Left colon (tissue), 2 donors: ENCODE measurements at places on chromosomes 4 and X. TPM values are rescaled to one million over a fixed set of nuclear protein-coding genes. Genes with fewer than 3 reads are reported as not detected.
A peak's percentile ranks its signal among the peaks of the same experiment; 100 is the strongest.

DNA sequence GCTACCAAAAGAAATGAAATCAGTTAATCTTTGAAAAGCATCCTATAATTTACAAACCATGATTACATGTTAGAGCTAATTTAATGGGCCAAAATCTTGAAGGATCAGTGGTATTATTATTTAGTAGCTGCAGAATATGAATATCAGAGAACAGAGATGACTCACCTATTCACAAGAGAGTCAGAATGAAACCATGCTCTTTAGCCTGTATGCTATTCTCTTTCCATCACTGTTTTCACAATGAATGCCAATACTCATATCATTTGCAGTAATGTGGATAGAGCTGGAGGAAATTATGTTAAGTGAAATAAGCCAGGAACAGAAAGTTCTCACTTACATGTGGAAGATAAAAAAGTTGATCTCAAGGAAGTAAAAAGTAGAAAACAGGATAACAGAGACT, 414.1 kb downstream of the CENPC start:
- DNase-seq, result no peak

DNA sequence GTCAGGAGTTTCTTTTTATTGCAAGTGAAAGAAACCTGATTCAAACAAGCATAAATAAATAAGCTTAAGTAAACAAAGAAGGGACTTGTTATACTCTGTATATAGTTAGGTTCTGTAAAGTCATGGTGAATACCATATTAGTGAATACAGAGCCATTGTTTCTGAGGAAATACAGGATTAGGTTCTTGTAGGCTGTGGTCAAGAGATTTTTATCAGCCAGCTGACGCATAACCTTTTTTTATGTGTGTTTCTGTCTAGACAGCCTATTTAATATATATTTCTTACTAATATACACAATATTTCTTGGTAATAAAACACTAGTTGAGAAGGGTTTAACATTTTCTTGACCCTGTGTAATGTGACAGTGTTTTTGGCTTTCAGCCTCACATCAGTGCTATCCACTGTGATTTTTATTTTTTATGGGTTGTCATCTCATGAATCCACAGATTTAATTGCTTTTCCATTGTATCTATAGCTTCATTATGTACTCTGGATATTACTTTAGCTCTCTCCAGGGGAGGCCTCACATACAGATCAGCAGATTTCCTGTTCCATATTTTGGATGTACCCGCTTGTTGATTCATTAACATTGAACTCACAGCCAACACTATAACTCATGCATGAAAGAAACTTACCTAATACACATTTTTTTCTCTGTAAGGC, 8.0 kb downstream of the HERC3 start:
- DNase-seq, result no peak

Gene UGT2B11
- 0.50 TPM for total RNA-seq

Gene HHIP
- 6.1 TPM for total RNA-seq

Gene ZXDA
- total RNA-seq, result 4.4 TPM

DNA sequence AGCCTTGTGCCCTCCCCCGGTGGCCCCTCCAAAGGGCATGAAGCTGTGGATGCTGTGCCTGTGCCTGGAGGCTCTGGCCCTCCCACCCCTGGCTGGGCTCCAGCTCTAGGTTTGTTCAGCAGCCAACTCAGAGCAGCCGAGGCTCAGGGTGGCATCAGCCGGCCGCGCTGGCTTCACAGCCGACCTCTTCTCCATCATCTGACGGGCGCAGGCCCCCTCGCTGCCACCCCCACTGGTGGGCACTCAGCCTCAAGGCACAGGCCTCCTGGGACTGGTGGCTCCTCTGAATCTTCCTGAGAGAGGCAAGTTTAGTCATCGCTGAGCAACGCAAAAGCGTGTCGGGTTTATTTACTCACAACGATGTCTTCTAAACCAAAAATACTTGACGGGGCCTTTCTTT, 46.0 kb downstream of the PCGF3 start:
- no peak for DNase-seq

Gene TMEM144
- total RNA-seq, result 24.1 TPM

Gene PTPN13
- total RNA-seq, result 4.3 TPM

DNA sequence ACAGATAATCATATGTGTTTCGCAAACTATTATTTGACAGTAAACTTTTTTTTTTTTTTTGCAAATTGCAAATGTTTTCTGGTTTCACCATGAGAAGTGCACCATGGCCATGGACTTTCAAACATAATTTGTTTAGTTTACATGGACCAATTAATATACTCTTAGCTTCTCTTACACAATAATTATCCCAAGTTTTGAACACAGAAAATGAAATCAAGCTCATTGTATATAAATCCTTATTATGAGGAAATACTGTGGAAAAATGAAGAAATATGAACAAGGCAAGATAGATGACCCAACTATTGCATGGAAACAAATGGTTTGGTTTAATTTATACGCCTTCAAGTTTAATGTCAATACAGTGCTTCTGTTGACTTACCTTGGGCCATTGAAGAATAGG, 3.9 kb downstream of the FGF5 start:
- no peak for DNase-seq

- no peak for DNase-seq
Observed at GRCh38 chr4:145451895-145452294, 29.8 kb upstream of the SMAD1 start.

Gene PIR
- 7.9 TPM for total RNA-seq

GRCh38 chr4:185730849-185731608, 81.0 kb downstream of the SORBS2 start:
- no peak for DNase-seq

Gene NDNF
- 14.0 TPM for total RNA-seq

Gene SHROOM2
- 10.1 TPM for total RNA-seq

DNA sequence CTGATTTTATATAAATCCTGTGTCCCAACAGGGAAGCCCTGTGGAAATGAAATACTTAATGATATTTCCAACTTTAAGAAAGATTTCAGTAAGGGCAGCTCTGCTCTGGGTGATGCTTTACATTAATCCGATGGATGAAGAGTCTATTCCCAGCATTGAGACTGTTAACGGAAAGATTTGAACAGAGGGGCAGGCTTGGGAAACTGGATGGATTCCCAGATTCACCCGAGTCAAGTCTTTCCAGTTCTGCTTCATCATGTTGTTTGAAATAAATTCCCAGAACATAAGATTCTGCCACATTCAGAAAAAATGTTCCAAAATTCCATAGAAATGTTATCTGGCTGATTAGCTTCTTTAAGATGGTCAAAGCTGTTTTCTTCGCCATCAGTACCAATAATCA, 246.0 kb downstream of the FBXW7 start:
- DNase-seq, result no peak

DNA sequence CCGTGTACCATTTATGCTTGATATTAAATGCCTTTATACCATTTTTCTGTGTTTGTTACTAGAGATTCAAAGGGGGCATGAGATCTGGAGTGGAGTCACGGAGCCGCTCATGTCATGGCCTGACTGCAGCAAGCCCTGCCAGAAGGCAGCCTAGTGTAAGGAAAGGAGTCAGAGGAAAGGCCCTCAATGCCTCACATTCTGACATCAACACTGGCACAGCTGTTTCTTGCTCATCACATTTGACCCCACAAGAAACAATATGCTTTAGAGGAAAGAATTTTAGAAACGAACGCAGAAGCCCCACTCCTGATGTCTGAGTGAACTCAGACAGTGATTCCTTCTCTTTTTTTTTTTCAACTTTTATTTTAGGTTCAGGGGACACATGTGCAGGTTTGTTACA, 322.4 kb upstream of the CPEB2 start:
- no peak for DNase-seq

DNA sequence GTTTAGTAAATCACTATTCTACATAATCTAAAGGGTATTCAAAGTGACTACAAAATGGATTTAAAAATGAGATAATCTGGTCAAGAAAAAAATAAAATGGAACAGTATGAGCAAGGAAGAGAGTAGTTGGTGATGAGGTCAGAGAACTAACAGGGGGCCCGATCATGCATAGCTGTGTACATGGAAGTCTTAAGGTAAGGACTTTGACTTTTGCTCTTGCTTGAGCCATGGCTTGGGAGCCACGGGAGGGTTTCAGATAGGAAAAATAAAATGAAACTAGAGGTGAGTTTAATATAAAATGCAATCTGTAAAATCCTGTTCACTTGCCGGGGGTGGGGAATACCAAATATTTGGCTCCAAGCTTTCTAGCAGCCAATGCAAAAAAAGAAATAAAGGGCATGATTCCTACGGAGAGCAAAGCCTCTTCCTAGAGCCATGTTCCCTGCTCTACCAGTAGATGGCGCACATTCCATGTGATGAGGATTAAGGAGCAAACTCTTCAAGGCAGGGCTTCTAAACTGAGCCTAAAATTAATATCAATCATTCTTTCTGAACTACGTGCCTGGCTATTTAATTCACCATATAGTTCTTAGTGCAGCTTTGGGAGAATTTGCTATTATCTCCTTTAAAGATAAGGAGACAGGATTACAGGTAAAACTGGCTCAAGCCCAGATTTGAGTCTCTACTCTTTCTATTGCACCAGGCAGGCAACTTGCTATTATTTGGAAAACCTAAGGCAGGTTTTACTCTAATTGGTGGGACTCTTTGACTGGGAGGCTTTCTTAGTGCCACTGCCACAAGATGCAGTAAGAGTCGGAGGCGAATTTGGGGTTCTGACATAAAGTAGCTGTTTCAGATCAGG, 6.8 kb upstream of the CLCN5 start:
- peak; percentile 44 for DNase-seq

DNA sequence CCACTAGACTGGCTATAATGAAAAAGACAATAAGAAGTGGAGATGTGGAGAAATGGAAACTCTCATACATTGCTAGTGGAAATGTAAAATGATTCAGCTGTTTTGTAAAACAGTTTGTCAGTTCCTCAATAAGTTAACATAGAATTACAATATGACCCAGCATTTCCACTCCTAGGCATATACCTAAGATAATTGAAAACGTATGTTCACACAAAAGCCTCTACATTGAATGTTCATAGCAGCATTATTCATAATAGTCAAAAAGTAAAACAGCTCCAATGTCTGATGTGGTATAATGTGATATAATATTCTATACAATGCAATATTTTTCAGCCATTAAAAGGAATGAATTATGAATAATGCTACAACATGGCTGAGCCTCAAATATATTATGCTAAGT, 10.2 kb downstream of the EDA start:
- DNase-seq, result no peak

DNA sequence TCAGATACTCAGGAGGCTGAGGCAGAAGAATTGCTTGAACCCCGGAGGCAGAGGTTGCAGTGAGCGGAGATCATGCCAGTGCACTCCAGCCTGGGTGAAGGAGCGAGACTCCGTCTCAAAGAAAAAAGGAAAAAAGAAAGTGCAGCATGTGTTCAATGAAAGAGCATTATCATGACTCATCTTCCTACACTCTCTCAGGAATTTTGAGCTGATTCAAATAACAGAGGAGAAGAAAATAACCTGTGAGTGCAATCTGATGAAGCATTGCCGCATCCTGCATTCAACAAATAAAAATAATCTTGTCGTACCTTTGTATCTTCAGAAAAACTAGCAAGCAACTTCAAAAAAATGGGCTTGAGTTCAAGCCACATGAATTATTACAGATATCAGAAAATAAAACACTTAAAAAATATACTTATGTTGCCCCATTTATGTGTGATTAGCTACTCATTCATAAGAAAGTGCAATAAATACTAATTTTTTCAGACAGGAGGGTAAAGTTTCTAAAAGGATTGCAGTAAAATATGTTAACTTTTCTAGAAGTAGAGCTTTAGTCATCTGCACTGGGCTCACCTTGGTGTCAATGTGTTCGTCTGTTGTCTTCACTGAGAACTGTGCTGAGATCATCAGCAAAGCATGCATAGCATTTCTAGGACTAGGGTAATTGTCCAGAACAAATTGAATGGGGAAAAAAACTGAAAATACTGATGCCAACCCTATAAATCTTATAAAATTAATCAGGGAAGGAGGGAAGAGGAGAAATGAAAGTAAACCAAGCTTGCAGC, 90.4 kb upstream of the VCX3B start:
- DNase-seq, result no peak

Gene INTU
- 3.4 TPM for total RNA-seq

- DNase-seq, result no peak
Observed at GRCh38 chrX:129723511-129723910, 15.3 kb upstream of the XPNPEP2 start.

Gene USP27X
- 2.2 TPM for total RNA-seq

DNA sequence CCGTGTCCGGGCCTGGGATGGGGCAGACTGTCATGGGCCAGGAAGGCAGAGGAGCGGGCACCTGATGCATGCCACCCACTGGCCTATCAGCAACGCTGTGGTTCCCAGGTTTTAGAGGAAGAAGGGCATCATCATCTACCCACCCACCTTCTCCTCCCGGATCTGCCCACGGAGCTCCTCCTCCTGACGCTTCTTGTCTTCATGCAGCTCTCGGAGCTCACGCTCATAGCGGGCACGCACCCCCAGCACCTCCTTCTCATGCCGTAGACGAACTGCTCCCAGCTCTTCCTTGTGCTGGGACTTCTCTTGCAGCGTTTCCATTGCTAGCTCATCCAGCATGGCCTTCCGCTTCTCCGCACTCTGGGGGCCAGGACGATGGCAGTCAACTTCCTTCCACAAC, 11.4 kb upstream of the KCND1 start:
- DNase-seq, result no peak

DNA sequence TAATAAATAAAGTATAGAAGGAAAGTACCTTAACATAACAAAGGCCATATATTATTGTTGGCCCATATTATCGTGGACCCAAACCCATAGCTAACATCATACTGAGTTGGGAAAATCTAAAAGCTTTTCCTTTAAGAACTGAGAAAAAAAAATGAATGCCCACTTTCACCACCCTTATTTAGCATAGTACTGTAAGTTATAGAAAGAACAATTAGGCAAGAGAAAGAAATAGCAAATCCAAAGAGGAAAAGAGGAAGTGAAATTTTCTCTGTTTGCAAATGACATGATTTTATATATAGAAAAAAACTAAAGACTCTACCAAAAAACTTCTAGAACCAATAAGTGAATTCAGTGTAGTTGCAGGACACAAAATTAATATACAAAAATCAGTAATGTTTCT, 1854.6 kb downstream of the PCDH7 start:
- no peak for DNase-seq

- DNase-seq, result no peak
Observed at GRCh38 chr4:107757283-107757682, 37.2 kb upstream of the PAPSS1 start.

Gene TCEAL8
- 29.2 TPM for total RNA-seq

DNA sequence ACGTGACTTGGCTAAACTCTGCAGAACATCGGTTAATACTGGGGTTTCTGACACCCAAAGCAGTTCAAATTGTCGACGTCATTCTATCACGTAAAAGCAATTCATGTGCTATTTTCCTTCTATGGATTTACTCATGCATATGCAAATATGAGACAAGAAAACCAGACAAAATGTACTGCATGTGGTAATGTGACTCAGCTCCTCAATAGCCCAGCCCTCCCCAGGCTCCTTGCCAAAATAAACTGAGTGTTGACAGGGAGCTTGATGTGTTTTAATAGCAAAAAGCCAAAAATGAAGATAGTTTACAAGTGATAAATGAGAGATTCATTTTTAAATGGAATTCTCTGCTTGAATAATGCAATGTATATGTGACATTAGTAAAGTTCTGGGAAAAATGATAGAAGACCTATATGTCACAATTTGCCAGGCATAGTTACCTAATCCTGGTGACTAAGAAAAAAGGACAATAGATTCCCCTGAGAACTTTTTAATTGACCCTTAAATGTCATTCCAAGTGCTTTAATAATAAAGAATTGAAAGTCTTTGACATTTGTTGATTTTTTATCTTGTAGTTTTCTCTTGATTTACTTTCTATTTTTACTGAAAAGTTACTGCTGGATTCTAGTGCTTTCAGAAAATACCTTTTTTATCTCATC, 1700.6 kb upstream of the TENM3 start:
- DNase-seq, result no peak
